Central memory CD8-positive, alpha-beta T cell (primary cell): ENCODE measurements at places on chromosomes 5 and 9.
A peak's percentile ranks its signal among the peaks of the same experiment; 100 is the strongest.

- DNase-seq, result no peak
These were observed 420.7 kb downstream of the KIF4B start for GRCh38 chr5:155434267-155434666.

GRCh38 chr9:91017245-91017644 is 215.6 kb downstream of the SYK start:
- DNase-seq, result no peak

- DNase-seq, result no peak
These were observed 59.8 kb upstream of the NTRK2 start for GRCh38 chr9:84609779-84610178.

DNA sequence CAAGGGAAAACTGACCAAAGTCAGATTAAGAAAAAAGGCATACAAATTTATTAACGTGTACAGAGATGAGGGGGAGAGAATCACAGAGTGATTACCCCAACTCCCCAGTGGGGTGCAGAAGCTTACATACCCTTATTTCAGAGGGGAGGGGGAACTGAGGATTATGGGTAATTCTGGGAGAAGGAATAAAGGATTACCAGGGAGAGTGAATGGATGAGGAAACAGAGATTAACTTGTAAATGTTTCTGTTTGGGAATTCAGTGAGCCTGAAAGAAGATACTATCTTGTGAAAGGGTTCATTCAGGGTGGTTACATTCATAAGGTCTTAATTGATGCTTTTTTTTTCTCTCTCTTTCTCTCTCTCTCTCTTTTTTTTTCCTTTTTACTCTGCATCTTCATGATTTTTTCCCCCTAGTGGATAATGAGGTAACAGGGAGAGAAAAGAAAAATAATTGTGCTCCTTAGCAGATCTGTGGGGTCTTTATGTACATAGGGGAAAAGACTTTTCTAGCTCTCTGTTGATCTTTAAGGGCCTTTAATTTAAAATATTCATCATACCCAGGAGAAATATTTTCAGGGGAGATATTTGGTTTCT is 49.4 kb downstream of the TARS1 start:
- DNase-seq, result no peak

- no peak for DNase-seq
These were observed 211.3 kb downstream of the FAM114A2 start for GRCh38 chr5:153827397-153827796.

DNA sequence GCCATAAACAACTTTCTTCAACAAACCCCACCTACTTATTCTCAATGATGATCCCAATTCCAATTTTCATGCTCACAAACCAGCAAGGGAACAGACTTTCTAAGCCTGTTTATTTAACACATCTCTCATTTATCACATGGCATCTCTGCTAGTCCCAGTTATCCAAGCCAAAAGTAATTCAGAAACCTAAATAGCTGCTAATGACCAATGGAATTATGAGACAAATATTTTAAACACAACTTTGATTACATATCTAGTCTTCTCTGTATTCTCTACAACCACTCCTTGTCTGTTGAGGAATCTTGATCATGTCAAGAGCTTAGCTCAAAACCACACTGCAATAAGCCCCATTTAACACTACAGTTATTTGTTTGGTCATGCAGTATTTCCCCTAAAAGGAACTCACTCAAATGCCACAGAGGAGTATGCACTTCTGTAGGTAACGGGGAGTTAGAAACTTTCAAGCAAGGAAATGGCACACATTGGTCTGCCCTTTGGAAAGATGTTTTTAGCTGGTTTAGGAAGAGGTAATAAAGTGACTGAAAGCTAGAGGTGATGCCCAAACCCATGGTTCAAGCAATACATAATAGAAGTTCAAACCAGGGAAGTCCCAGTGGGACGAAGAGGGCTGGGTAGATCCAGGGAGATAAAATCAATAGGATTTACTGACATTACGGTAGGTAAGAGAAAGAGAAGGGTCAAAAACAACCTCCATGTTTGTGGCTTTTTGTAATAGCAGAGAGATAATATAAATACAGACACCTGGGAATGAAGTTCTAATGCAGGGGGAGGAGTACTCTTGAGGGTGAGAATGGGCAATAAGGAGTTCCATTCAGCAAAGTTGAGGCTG is 42.1 kb upstream of the HTR4 start:
- no peak for DNase-seq

GRCh38 chr5:148740966-148741742 is 85.3 kb upstream of the ADRB2 start:
- DNase-seq, result no peak

DNA sequence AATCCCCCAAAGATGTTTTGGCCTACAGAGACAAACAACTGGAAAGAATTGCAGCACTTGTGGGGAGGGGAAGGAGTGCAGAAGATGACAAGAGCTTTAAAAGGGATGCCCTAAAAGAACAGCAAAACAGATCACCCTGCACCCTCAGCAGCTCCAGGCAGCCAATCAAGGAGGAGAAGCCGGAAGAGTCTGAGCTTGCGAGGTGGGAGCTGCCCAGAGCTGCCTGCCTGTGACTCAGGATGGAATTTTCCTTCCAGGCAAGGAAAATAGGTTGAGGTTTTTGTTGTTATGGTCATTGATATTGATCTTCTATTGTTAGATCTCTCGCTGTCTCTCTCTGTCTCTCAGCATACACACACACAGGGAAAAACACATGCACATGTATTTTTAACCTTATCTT is 70.3 kb upstream of the MAP1B start:
- no peak for DNase-seq

DNA sequence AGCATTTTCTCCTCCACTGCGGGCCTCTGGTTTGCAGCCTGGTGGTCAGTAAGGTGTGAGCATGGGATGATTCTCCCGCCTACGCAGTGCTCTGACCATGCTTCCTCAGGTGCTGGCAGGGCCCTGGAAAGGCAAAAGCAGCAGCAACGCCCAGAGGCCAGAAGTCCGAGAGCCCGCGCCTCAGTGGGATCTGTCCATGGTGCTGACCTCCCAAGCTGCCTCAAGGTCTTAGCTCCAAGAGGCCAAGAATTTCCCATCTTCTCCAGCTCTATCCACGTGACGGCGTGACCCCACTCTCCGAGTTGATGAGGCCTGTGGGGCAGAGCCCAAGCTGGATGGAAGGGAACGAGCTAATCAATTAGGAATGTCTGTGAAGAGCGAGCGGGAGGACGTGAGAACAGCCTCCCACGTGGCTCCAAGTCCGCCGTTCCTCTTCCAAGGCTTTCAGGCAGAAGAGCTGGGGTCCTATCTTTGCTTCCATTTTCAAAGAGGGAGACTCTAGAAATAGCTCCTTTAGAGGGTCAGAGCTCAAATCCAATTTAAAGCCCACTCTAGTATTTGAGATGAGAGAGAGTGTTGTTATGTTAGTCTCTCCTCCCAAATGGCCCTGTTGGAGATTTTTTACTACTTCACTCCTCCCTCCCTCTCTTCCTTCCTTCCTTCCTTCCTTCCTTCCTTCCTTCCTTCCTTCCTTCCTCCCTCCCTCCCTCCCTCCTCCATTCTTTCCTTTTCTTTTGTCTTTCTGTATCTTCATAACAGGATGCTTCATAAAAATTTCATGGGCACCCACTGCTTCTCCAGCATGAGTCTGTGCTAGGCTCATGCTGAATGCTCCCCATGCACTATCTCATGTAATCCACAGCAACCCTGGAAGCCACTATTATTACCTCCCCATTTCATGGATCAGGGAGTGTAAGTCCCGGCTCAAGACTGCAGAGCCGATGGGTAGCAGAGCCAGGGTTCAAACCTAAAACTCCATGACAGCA is 69.3 kb downstream of the OLFM1 start:
- DNase-seq, result no peak

DNA sequence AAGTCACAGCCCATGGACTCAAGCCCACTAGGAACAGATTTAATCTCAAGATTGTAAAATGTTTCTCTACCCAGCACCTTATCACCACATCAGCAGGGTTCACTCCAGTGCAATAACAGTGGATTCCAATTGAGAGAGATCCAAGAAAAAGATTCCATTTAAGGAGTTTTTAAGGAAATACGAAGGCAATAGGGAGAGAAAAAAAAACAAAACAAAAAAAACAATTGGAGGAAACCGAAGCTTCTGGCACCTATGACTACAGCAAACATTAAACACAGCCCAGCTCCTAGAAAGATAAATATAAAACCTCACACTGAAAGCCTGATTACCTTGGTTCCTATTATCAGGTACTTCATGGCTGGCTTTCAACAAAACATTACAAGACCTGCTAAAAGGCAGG is 192.7 kb downstream of the DAB2IP start:
- no peak for DNase-seq

- no peak for DNase-seq
These were observed 145.4 kb upstream of the PITX1 start for GRCh38 chr5:135179308-135179980.

DNA sequence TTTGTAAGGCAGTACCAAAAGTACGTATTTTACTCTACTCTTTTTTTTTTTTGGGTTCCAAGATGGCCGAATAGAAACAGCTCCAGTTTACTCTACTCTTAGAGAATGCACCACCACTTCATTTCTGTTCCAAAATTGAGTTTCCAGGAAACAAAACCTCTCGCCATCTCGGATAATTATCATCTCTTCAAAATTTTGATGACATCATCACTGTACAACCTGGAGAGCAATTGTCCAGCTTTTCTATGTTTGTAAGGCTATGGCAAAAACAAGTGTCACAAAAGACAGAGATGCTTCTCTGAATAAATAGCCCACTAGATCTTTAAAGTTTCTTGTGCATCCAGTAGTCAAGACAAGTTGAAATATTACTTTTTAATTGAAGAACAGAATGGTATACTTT is 1631.9 kb upstream of the CDH6 start:
- DNase-seq, result no peak

- no peak for DNase-seq
These were observed 732.7 kb downstream of the SEMA5A start for GRCh38 chr5:8813180-8813579.

GRCh38 chr5:96818125-96818788 is 10.5 kb upstream of the ERAP1 start:
- no peak for DNase-seq

DNA sequence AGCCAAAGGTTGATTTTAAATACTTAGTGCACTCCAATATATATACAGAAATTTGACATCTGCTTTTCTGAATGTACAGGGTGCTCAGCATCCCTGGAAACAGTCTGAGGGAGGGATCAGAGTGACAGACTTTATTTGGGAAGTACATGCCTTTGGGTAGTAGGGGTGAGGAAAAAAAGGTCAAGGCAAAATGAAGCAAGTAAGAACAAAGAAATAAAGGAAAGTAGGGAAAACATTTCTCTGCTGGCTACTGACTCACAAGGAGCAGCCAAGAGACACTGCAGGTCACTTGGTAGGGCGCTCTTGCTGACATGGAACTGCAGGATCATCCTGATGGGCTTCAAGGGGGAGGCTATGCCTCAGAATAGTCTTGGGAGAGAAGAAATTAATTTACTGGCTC is 380.9 kb downstream of the RAB3C start:
- DNase-seq, result no peak

DNA sequence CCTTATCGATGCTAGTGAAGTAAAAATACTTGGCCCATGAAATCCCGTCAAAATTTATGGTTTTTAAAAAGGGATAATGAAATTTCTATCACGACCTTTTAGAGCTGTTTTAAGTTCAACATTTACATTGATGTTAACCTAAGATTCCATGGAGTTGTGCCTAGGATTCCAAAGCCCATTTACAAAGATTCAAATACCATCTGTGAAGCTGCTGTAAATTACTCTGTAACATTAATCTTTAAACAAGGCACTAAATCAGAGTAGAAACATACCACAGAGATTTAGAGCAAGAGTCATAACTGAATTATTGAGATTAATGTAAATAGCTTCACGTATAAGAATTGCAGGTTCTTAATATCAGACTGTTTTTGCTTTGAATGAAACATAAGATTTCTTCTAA is 17.7 kb downstream of the POU5F2 start:
- no peak for DNase-seq

- DNase-seq, result no peak
These were observed 80.5 kb downstream of the RFK start for GRCh38 chr9:76313771-76314170.

GRCh38 chr9:95874989-95875304 is 544 bp upstream of the ERCC6L2 start:
- DNase-seq, result peak; percentile 45

GRCh38 chr9:104232781-104233341 is 138.8 kb downstream of the SMC2 start:
- DNase-seq, result no peak

DNA sequence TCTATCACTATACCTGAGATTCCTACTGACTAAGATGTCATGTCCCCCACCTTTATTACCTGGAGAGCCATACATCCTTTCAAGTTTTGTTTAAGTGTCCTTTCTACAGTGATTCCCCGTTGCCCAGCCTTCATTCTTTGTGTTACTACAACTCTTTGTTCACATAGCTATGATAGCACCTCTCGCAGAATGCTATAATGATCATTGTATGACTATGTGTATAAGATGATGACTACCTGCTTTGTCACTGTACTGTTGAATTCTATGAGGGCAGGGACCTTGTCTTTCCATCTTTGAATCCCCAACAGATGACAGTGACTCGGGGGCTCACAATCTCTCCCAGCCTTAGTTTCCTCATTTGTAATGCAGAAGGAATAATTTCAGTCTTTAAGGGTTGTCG is 361.2 kb downstream of the NPR3 start:
- no peak for DNase-seq
